A549 treated with CpdA at 1 μM for 4 hours (cell line): ENCODE measurements at places on chromosomes 1 and 21. TPM values are rescaled to one million over a fixed set of nuclear protein-coding genes. Genes with fewer than 3 reads are reported as not detected.

EFNA3 gene
- total RNA-seq, result 2.3 to 5.0 TPM (median 4.7 TPM) in 5 replicates

AKNAD1 gene
- 0.46 to 1.5 TPM (median 0.74 TPM) in 5 replicates for total RNA-seq

LRRC53 gene
- not detected in 5 replicates for total RNA-seq

KRTCAP2 gene
- total RNA-seq, result 200 to 262 TPM (median 243 TPM) in 5 replicates

ARHGEF11 gene
- total RNA-seq, result 19.4 to 21.7 TPM (median 20.6 TPM) in 5 replicates

SPRR1B gene
- total RNA-seq, result not detected in 5 replicates

ST3GAL3 gene
- total RNA-seq, result 1.7 to 2.9 TPM (median 2.4 TPM) in 5 replicates

INKA2 gene
- 1.7 to 2.6 TPM (median 1.8 TPM) in 5 replicates for total RNA-seq

SYT14 gene
- 0.03 to 0.11 TPM (median 0.06 TPM) in 5 replicates for total RNA-seq

EXO5 gene
- 3.8 to 5.0 TPM (median 4.6 TPM) in 5 replicates for total RNA-seq

SLC50A1 gene
- 32.2 to 36.2 TPM (median 34.4 TPM) in 5 replicates for total RNA-seq

NFASC gene
- total RNA-seq, result 1.6 to 2.3 TPM (median 2.0 TPM) in 5 replicates

TNFRSF4 gene
- 0.07 to 0.23 TPM (median 0.13 TPM) in 4 of 5 replicates, not detected in the other for total RNA-seq

RABGAP1L gene
- 4.4 to 6.7 TPM (median 5.3 TPM) in 5 replicates for total RNA-seq

ESRRG gene
- total RNA-seq, result not detected in 5 replicates

BEND5 gene
- total RNA-seq, result not detected in 5 replicates

COL16A1 gene
- 5.2 to 6.2 TPM (median 5.4 TPM) in 5 replicates for total RNA-seq

PCP4 gene
- total RNA-seq, result not detected in 5 replicates

C1QA gene
- total RNA-seq, result not detected in 5 replicates

PYCR2 gene
- total RNA-seq, result 49.5 to 60.4 TPM (median 58.9 TPM) in 5 replicates

HCRTR1 gene
- 0.07 to 0.08 TPM in 2 of 5 replicates, not detected in the others for total RNA-seq

DCLRE1B gene
- total RNA-seq, result 7.7 to 10.9 TPM (median 9.7 TPM) in 5 replicates

OXCT2 gene
- total RNA-seq, result 0.38 to 0.64 TPM (median 0.40 TPM) in 5 replicates

LCE6A gene
- total RNA-seq, result not detected in 5 replicates

WDR47 gene
- 5.4 to 7.7 TPM (median 6.6 TPM) in 5 replicates for total RNA-seq

KCNAB2 gene
- 7.2 to 10.5 TPM (median 9.2 TPM) in 5 replicates for total RNA-seq

AMY2A gene
- not detected in 5 replicates for total RNA-seq

MAN1C1 gene
- 0.18 to 0.35 TPM (median 0.19 TPM) in 5 replicates for total RNA-seq

SERTAD4 gene
- 0.63 to 1.2 TPM (median 0.76 TPM) in 5 replicates for total RNA-seq

SLC44A5 gene
- total RNA-seq, result 0.05 to 0.10 TPM (median 0.06 TPM) in 5 replicates

CNKSR1 gene
- total RNA-seq, result 0.21 to 0.45 TPM (median 0.35 TPM) in 4 of 5 replicates, not detected in the other

LHX8 gene
- 1.2 to 1.7 TPM (median 1.5 TPM) in 5 replicates for total RNA-seq

CD247 gene
- 0.19 to 0.38 TPM (median 0.29 TPM) in 3 of 5 replicates, not detected in the others for total RNA-seq

LDLRAD2 gene
- 0.10 to 0.33 TPM (median 0.14 TPM) in 5 replicates for total RNA-seq

FCRL1 gene
- not detected in 5 replicates for total RNA-seq
